ENCODE measurements at places on chromosomes 4 and X. TPM values are rescaled to one million over a fixed set of nuclear protein-coding genes. Genes with fewer than 3 reads are reported as not detected.

DNA sequence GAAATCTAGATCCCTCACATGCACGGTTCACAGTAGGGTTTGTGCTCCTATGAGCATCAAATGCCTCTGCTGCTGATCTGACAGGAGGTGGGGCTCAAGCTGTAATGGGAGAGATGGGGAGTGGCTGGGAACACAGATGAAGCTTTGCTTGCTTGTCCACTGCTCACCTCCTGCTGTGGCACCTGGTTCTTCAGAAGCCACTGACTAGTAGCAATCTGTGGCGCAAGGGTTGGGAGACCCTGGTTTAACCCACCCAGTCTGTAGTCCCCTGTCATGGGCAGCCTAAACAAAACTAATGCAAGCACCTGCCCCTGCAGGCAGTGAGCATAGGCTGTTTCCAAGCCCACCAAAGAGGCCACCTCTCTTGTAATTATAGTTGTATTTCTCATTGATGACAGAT lies 116.6 kb downstream of the SHOX start:
- no peak for DNase-seq

DNA sequence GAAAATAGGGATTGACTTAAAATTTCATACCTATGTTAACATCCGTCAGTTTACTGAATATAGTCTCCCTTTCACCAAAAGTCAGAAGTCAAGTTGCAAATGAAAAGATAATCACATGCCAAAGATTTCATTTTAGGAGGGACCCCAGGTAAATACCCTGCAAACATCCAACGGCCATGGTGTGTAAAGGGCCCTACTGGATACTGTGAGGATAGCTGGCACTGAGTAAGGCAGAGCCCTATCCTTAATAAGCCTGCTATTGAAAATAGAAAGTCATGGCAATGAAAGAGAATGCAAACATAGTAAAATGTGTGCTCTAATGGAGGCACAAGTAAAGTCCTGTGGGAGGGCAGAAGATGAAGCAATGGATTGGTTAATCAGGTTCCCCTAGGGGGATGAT lies 20.9 kb downstream of the STK26 start:
- no peak for DNase-seq

GRCh38 chr4:3115637-3116270 lies 41.3 kb downstream of the HTT start:
- no peak for DNase-seq

Gene CEP135
- total RNA-seq: 4.5 TPM

Gene AMBN
- not detected for total RNA-seq
